Stimulated activated CD8-positive, alpha-beta memory T cell treated with anti-CD3 and anti-CD28 coated beads, Interleukin-7, amount 100 ng/mL, for 1 hour (primary cell): ENCODE measurements at places on chromosomes 1 and 21.

DNA sequence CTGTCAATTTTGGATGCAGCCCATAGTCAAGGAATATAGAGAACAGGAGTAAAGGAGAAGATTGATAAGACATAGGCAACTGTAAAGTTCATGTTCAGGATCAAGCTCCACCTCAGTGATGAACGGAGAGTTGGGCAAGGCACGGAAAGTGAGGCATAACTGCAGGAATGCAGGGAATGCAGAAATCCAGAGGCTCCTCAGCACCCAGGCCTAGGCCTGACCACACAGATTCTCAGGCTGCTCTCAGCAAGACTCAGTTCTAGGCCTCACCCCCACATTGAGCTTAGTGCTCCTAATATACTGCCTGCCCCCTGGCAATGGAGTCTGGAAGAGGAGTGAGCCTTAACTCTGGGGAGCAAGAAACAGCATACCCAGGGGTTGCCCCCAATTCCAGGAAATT lies 36.3 kb upstream of the S1PR1 start:
- DNase-seq, result no peak

DNA sequence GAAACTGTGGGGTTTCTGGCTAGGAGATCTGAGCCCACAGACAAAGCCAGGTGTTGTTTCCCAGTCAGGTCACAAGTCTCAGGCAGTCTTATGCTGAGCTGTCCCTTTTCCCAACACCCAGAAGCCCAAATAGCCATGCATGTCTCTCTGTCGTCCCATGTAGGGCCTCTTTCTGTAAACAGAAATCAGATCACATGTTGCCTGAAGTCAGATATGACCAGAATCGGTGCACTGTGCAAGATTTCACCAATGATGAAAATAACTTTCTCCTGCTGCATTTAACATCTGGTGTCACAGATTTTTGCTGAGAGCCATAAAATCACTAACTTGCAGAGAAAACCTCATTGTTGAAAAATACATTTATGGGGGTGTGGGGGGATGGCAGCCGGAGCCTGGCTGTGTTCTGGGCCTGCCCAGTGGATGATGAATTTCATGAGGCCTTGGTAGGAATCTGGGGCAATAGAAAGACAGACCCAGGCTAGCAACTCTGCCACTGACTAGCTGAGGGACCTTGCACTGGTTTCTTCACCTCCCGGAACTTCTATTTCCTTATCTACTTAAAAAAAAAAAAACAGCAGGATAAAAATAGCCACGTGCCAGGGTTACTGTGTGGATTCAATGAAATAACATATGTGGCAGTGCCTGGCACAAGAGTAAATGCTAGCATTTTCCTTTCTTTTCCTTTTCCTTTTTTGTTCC lies 158.8 kb upstream of the NFIA start:
- DNase-seq, result no peak

- DNase-seq, result no peak
Measured at GRCh38 chr1:101253976-101254674, 17.3 kb downstream of the S1PR1 start.

GRCh38 chr1:6831366-6831765 lies 46.1 kb downstream of the CAMTA1 start:
- DNase-seq, result no peak

DNA sequence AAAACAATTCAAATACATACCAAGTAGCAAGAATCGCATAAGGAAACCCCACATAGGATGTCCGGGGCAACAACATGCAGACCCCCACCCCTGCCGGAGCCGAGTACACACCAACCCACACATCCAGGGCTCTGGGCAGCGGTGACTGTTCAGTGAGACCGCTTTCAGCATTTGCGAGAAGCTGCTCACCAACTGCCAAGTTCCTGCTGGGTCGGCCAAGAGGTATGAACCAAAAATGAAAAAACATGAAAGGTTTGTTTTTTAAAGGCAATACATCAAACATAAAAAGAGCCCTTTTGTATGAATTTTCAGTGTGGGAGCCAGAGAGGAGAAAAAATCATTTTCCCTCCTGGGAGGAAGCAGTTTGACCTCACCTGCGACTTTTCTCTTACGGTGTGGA lies 92.3 kb downstream of the SIM2 start:
- DNase-seq, result no peak

- DNase-seq, result no peak
Measured at GRCh38 chr21:34074283-34075090, 1.1 kb downstream of the MRPS6 start.
